ENCODE measurements at places on chromosomes 1 and 21.
A peak's percentile ranks its signal among the peaks of the same experiment; 100 is the strongest.

GRCh38 chr1:9633493-9633892 lies 18.0 kb upstream of the PIK3CD start:
- DNase-seq = no peak

DNA sequence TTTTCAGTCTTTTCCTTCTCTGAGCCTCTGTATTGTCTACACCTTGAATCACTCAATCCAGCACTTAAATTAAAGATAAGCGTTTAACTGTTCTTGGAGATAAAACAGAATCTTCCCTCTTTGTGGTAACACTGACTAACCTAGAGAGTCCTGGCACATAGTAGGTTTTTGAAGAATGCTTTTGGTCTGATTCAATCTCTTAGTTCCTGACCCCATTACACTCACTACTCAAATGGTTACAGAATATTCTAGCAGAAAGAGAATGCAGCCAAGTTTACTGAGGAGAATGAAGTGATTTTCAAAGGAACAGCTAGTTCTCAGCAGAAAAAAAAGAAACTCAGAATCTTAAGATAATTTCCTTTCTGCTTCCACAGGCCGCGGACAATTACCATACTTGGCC lies 309.2 kb upstream of the PRMT6 start:
- DNase-seq = no peak

DNA sequence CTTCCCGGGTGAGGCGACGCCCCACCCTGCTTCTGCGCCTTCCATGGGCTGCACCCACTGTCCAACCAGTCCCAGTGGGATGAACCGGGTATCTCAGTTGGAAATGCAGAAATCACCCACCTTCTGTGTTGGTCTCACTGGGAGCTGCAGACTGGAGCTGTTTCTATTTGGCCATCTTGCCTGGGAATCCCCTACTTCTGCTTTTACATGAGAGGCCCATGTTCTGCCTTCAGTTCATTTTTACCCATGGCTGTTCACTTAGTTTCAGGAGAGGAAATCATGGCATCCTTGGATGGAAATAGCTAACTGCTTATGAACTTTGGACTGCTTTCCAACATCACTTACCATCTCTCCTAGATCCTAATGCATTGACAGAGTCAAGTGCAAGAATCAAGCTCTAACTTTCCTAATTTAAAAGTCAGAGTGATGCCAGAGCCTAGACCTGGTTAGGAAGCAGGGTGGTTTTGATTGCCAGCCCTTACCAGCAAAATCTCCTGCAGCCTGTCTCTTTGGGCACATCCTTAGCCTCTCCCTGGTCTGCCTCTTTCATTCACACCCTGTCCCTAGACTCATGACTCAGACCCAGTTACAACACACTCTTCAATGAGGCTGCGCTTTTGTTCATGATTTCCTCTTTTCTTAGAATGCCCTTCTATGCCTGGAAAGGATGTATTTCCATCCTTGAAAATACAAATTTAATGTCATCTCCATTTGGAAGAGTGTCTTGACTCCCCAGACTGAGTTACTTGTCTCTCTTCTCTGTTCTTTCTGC lies 137.2 kb downstream of the KCTD3 start:
- no peak for DNase-seq

DNA sequence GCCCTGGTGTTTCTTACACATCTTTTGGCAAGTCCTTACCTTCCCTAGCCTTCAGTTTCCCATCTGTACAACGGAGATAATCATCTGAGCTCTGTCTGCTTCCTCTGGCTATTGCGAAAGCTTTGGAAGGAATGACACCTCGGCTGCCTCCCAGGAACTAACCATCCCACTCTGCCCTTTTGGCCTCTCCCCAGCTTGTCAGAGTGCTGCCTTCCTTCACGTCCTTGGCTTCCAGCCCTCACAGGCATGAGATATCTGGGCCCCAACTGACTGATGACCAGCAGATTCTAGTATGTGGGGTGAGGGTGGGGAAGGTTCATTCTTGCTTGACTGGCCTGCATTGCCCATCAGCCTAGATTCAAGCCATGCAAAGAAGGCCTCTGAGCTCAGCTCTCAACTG lies 253.1 kb upstream of the FGGY start:
- DNase-seq = no peak

- no peak for DNase-seq
Observed at GRCh38 chr1:165883056-165883455, 55.6 kb downstream of the UCK2 start.

DNA sequence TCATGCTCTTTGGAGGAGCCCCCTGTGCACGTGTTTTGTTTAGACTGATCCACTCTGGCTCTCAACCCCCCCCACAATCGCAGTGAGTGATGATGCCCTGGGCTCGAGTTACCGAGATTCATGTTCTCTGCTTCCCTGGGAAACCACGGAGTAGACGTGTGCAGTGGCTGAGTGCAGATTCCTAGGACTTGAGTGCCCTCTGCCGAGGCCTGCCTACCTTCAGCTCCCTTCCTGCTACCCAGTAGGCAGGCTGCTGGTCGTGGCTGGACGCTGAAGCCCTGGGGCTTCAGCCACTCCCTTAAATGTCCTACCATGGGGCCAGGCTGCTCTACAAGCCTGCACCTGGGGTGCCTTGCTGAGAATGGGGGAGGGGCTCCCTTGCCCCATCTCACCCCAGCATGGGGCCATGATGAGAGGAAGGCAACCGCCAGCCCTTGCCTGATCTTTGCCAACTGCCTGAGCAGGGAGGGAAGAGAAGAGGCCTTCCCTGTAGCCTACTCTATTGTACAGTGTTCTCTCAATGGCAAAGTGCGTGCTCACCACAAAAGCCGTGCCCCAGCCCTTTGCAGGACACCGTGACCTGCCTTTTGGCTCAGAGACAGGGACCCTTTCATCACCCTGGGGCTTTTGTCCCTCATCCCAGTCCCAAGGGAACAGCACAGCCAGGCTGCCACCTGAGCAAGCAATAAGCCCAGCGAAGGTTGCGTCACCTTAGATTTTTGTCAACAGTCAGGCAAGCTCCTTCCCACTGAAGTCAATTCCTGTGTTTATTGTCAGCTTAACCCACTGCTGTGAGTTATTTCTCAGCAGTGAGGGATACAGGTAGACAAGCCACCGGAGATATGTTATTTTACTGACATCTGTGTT lies 4.1 kb upstream of the GRIK3 start:
- DNase-seq = no peak

DNA sequence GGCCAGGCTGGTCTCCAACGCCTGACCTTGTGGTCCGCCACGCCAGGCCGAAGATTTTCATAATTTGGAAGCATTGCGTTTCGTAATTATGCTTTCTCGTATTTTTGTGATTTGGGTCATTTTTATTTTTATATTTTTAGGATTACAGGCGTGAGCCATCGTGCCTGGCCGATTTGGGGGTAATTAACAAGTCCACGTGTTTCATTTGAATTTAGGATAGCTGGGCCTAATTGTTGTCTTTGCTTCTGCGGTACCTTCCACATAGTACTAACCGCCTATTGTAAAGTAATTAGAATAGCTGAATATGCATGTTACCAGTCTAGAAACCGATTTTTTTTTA lies 1.0 kb downstream of the RCC1 start:
- DNase-seq = no peak

GRCh38 chr1:200075938-200076546 lies 48.5 kb downstream of the NR5A2 start:
- DNase-seq = peak; percentile 87

DNA sequence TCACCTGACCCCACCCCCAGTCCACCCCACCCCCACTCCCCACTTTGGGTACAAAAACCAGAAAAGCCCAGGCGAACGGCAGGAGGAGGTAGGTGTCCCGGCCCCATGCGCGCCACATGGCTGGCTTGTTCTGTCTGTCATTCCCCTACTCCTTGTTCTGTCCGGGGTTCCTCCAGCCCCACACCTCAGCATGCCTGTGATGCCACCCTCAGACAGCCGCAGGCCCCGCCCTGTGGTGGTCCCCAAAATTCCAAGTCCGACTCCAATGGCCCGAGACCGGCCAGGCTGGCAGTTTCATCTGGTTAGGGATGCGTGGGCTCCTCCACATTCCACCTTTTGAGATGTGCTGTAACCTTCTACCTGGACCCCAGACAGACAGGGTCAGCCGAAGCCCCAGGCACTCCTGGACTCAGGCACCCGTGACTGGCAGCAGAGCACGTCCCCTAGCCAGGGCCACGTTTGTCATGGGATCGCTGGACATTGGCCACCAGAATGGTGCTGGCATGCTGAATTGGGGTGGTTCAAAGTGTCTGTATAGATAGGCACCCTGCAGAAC lies 94.4 kb downstream of the WDR4 start:
- DNase-seq = no peak

GRCh38 chr1:230857822-230858221 lies 10.5 kb downstream of the C1orf198 start:
- no peak for DNase-seq

- DNase-seq = no peak
Observed at GRCh38 chr21:44552681-44553080, 1.4 kb upstream of the KRTAP10-2 start.

GRCh38 chr1:101407505-101408211 lies 170.8 kb downstream of the S1PR1 start:
- no peak for DNase-seq

DNA sequence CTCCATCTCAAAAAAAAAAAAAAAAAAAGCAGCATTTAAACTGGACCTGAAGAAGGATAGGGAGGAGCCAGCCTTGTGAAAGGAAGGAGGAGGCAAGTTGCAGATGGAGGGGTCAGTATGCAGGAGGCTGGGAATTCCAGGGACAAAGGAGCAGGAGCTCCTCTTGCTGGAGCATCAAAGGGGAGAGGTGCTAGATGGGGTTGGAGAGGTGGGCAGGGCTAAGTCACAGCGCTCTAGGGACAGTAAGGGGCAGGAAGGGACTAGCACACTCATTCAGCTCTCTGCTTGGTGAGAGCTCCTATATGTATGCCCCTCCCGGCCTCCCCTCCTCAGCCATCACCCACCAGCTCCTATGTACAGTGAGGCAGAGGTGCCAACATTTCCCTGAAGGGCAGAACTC lies 26.8 kb downstream of the MAP7D1 start:
- no peak for DNase-seq

- no peak for DNase-seq
Observed at GRCh38 chr1:232643251-232643650, 13.3 kb upstream of the SIPA1L2 start.

GRCh38 chr21:44354775-44355771 lies 1.7 kb downstream of the TRPM2 start:
- DNase-seq = no peak

GRCh38 chr1:87916965-87917364 lies 588.3 kb downstream of the LMO4 start:
- DNase-seq = no peak

DNA sequence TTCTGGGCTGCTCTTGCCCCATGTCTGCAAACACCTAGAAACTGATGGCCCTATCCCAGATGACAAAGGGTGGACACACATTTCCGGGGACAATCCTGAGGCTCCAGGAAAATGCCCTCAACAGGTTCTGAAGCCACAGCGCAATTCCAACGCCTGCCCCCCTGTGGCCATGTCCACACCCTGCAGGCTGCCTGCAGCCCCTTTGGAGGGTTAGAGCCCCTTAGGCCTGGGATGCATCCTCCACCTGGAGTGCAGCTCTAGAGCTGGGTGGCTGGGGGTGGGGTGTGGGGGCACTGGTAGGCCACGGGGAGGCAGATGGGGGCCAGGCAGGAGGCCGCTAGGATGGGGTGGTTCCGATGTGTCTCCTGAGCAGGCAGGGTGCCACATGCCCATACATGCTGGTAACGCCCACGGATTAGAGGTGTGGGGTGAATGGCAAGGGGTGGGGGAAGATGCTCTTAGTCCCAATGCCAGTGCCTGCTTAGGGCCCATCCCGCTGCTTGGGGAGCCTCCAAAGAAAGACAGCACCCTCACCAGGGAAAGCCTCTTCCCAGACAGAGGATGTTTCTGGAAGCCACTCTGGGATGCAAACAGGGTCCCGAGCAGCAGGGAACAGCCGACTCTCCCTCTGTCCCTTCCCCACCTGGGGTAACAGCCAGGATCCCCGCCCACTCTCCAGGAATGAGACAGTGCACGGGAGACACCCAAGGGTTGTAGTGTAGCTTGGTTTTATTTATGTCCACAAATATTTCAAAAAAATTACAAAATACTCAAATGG lies 34.0 kb downstream of the SLC45A1 start:
- no peak for DNase-seq

GRCh38 chr1:98400446-98400845 lies 261.1 kb upstream of the SNX7 start:
- no peak for DNase-seq

DNA sequence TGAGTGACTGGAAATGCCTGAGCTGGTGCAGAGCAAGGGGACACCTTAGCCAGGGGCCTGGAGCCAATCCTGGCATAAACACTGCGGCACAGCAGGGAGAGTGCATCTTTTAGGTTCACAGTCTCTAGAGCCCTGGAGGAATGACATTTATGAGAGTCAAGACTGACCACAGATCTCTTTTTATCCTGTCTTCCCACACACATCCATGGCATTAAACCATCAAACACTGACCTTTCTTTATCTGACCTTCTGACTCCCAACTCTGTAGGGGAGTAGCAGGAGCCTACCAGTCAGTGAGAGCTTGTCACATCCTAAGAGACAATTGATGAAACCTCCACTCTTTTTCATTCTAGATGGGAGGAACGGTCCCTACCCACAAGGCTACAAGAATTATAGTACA lies 7.9 kb downstream of the CD34 start:
- DNase-seq = no peak

DNA sequence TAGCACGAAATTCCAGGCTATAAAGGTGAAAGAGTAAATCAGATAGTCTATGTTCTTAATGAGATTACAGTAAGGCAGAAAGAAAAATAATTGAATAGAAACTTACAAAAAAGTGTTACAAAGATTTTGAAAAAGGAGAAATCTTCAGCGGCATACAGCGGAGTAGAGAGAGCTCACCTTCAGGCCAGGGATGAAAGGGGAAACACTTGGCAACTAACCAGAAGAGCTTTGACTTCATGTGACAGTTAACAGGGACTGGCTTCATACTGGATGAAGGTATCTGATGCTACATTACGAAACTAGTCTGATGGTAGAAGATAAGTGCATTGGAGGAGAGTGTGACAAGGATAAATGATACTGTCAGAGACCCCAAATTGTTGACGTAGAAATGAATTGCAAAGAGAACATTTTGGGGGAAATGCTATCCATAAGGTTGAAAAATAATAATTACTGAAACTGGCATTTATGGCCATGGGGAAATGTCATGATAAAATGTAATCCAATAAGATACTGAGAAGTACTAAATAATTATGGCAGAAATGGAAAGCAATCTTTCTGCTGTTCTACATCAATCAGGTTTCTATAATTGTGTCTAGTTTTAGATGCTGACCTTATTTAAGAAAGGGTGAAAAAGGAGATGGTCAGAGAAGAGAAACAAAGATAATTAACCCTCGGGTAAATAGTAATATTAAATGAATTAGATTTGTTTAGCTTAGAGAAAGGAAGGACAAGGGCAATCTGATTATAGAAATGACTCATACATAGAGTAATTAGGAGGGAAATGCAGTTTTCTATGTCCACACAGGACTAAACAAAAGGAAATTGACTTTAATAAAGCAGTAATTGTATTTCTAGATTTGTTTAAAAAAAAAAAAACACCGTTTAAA lies 808.7 kb downstream of the NCAM2 start:
- DNase-seq = no peak

DNA sequence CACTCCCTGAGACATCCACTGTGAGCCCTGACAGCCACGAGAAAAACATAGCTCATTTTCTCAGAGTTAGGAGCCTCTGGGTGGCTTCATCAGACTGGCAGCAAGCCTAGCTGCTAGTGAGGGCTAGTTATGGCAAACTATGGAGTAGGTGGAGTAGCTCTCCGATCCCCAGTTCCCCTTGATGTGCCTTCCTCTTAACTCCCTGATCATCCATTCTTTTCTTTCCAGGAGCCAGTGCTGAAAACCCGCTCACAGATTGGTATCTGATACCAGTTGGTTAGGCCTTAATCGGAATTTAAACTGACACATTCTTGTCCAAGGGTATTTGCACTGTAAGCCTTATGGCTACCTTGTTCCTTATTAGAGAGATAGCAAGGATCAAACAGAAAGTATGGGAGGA lies 31.4 kb upstream of the PAXBP1 start:
- no peak for DNase-seq

Data from NCI-H1048 (cell line).